CD4-positive, alpha-beta memory T cell (primary cell): ENCODE measurements at places on chromosomes 2 and 18.

- no peak overlapping the region for H3K4me3 ChIP-seq
- H3K36me3 ChIP-seq, result no peaks in the 10 kb centered on the region
- DNase-seq, result no peak
- peaks cover 12% of the 10 kb centered on the region for H3K4me1 ChIP-seq
Observed at GRCh38 chr2:9206991-9207640, 504 bp downstream of the ASAP2 start.

DNA sequence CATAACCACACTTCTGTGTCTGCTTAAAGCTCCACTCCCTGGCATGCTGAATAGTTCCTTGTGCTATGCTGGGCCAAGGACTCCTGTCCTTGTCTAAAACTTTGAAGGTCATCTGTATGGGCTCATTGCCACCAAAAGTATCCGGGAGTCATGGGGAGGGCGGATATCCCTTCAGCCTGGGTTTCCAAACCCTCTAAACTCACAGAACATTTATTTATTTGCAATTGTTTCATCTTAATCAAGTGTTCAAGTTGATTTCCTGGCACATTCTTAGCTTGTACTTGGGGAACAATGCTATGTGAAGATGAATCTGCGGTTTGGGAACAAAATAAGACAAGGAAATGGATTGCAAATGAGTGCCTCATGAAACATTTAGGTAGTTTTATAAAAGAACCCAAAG is 1.8 kb downstream of the NOSTRIN start:
- H3K36me3 ChIP-seq, result no peaks in the 10 kb centered on the region
- H3K27ac ChIP-seq, result no peak overlapping the region
- H3K27me3 ChIP-seq, result no peaks in the 10 kb centered on the region
- no peaks in the 10 kb centered on the region for H3K4me1 ChIP-seq

DNA sequence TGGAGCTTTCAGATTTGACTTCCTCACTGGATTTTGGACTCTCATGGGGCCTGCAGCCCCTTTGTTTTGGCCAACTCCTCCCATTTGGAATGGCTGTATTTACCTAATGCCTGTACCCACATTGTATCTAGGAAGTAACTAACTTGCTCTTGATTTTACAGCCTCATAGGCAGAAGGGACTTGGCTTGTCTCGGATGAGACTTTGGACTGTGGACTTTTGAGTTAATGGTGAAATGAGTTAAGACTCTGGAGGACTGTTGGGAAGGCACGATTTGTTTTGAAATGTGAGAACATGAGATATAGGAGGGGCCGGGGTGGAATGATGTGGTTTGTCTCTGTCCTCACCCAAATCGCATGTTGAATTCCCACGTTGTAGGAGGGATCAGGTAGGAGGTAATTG is 233.4 kb upstream of the GALNT5 start:
- H3K27ac ChIP-seq, result no peak overlapping the region
- no peak overlapping the region for H3K4me3 ChIP-seq
- no peaks in the 10 kb centered on the region for H3K4me1 ChIP-seq

DNA sequence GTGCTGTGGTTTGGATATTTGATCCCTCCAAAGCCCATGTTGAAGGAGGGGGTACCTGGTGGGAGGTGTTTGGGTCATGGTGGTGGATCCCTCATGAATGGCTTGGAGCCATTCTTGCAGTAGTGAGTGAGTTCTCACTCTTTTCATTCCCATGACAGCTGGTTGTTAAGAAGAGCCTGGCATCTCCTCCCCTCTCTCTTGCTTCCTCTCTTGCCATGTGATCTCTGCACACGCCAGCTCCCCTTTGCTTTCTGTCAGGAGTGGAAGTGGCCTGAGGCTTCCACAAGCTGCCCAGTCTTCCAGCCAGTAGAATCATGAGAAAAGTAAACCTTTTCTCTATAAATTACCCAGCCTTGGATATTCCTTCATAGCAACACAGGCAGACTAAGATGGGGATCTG is 8.6 kb downstream of the ADD2 start:
- H3K27me3 ChIP-seq, result no peaks in the 10 kb centered on the region
- no peaks in the 10 kb centered on the region for H3K36me3 ChIP-seq
- DNase-seq, result no peak

GRCh38 chr2:215579809-215580208 is 143.9 kb upstream of the FN1 start:
- H3K27me3 ChIP-seq, result no peaks in the 10 kb centered on the region
- no peak overlapping the region for H3K4me3 ChIP-seq
- H3K36me3 ChIP-seq, result no peaks in the 10 kb centered on the region
- no peak for DNase-seq

DNA sequence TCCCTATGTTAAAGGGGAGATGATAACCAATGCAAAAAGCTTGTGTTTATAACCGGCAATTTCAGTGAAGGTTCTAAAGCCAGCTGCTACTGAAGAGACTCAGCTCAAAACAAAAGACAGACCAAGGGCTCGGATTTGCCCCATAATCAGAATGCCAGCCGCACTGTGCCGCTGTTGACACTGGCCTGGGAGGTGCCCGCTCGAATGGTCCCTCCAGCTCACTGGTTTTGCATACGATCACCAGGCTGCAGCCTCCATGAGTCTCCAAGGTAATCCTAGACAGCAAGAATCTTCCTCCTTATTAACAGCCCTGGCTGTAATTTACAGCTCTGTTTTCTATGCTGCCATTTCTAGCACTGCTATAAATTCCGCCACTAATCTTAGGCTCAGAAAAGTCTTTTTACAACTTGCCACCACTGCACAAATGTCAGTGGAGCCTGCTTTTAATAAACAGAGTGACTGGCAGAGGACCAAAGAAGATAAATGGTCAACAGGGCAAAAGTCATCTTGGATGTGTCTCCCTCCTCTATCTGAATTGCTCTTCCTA is 155.7 kb upstream of the SH3BP4 start:
- no peaks in the 10 kb centered on the region for H3K4me1 ChIP-seq
- H3K27me3 ChIP-seq, result no peaks in the 10 kb centered on the region
- H3K36me3 ChIP-seq, result no peaks in the 10 kb centered on the region
- H3K4me3 ChIP-seq, result no peak overlapping the region
- H3K27ac ChIP-seq, result no peak overlapping the region

- no peaks in the 10 kb centered on the region for H3K27me3 ChIP-seq
- H3K36me3 ChIP-seq, result peaks cover 3% of the 10 kb centered on the region
- DNase-seq, result no peak
- H3K27ac ChIP-seq, result no peak overlapping the region
- H3K4me1 ChIP-seq, result no peaks in the 10 kb centered on the region
Observed at GRCh38 chr2:24771764-24772586, 21.2 kb downstream of the PTRHD1 start.

- no peak overlapping the region for H3K4me3 ChIP-seq
- no peaks in the 10 kb centered on the region for H3K27me3 ChIP-seq
- no peaks in the 10 kb centered on the region for H3K36me3 ChIP-seq
- H3K27ac ChIP-seq, result no peak overlapping the region
Observed at GRCh38 chr2:36466135-36466534, 110.6 kb downstream of the CRIM1 start.

GRCh38 chr2:201953880-201954279 is 79.8 kb upstream of the FZD7 start:
- no peak overlapping the region for H3K4me3 ChIP-seq
- no peak for DNase-seq
- H3K27me3 ChIP-seq, result no peaks in the 10 kb centered on the region
- no peaks in the 10 kb centered on the region for H3K4me1 ChIP-seq
- H3K36me3 ChIP-seq, result no peaks in the 10 kb centered on the region
- H3K27ac ChIP-seq, result no peak overlapping the region

DNA sequence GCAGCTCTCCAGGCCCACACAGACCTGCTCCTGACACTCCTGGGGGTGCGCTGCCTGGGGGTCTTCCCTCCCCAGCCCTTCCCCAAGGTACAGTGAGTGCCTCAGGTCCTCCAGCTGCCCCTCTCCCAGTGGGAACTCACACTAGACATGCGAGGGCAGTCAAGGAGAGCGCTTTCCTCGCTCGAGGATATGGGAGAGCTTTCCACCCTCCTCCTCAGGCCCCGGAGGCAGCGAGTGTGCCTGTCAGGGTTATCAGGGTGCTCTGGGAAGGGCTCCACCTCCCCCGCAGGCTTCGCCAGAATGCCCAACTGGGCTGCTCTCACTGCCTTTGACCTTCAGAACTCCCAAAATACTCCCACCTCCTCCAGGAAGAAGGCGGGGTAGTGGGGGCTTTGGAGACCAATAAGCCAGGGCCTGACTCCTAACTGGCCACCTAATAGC is 85.7 kb upstream of the LAPTM4A start:
- no peak overlapping the region for H3K27ac ChIP-seq
- no peaks in the 10 kb centered on the region for H3K27me3 ChIP-seq
- DNase-seq, result no peak
- no peak overlapping the region for H3K4me3 ChIP-seq
- H3K36me3 ChIP-seq, result no peaks in the 10 kb centered on the region

- H3K4me3 ChIP-seq, result no peak overlapping the region
- H3K27ac ChIP-seq, result no peak overlapping the region
- H3K27me3 ChIP-seq, result peaks cover 5% of the 10 kb centered on the region
- H3K36me3 ChIP-seq, result no peaks in the 10 kb centered on the region
- H3K4me1 ChIP-seq, result peaks cover 12% of the 10 kb centered on the region
Observed at GRCh38 chr2:70558195-70558808, 4.7 kb upstream of the TGFA start.

- no peaks in the 10 kb centered on the region for H3K36me3 ChIP-seq
- H3K4me1 ChIP-seq, result no peaks in the 10 kb centered on the region
- no peak overlapping the region for H3K4me3 ChIP-seq
Observed at GRCh38 chr2:15253247-15253646, 307.9 kb downstream of the NBAS start.

GRCh38 chr2:54997826-54998225 is 52.4 kb downstream of the RTN4 start:
- no peak overlapping the region for H3K4me3 ChIP-seq
- H3K4me1 ChIP-seq, result peaks cover 72% of the 10 kb centered on the region
- H3K27ac ChIP-seq, result no peak overlapping the region
- H3K27me3 ChIP-seq, result no peaks in the 10 kb centered on the region
- H3K36me3 ChIP-seq, result no peaks in the 10 kb centered on the region

DNA sequence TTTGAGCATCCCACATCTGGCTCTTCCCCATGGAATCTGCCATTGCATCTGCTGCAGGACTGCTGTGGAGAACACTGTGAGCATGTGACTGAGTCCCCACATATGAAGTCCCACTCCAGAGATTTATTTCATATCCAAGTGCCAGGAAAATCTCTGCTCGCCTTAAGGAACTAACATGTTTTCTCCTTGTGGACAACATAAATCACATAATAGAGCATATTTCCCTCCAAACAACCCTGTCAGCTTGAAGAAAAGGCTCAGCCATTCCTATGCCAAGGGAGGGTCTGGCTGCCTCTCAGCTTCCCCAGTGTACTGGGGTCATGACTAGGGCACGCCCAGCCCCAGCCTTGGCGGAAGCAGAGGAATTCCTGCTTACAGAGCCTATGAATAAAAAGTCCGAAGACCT is 193.7 kb downstream of the DNER start:
- H3K4me1 ChIP-seq, result no peaks in the 10 kb centered on the region
- no peaks in the 10 kb centered on the region for H3K27me3 ChIP-seq

DNA sequence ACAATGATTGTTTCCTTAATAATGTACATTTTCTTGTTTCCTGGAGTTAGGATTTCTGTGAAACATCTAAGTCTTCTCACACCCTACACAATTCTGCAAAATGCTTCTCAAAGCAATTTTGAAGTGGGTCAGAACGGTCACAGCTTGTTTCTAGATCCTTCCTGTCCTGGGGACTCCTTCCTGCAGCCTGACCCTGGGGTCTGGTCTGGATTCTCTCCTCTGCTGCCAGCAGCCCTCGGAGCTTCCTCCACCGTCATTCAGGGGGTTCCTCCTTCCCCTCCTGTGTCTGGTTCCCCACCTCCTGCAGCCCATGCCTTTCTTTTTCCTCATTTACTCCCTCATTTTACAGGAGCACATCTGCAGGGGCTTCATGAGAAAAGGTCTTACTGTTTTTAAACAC is 322.1 kb downstream of the AGPS start:
- H3K27me3 ChIP-seq, result no peaks in the 10 kb centered on the region
- no peak overlapping the region for H3K27ac ChIP-seq
- H3K4me1 ChIP-seq, result no peaks in the 10 kb centered on the region
- H3K4me3 ChIP-seq, result no peak overlapping the region
- no peaks in the 10 kb centered on the region for H3K36me3 ChIP-seq

DNA sequence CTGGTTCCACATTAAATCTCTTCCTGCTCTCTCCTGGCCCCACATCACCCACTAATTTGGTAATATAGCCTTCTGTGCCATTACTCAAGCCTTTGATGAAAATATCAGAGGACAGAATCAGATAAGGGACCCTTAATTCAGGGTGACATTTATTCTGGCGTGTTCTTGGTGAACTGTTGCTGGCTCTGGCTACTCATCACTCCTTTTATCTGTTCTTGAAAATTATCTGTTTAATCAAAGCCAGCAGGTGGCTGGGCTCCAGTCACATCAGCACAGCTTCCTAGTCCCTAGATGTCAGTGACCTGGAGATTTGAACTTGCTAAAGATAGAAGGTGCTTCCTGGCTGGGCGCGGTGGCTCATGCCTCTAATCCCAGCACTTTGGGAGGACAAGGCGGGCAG is 26.9 kb upstream of the SLC35F6 start:
- no peak overlapping the region for H3K4me3 ChIP-seq
- no peaks in the 10 kb centered on the region for H3K4me1 ChIP-seq
- no peaks in the 10 kb centered on the region for H3K36me3 ChIP-seq
- H3K27ac ChIP-seq, result no peak overlapping the region

GRCh38 chr2:230155359-230155758 is 64.4 kb downstream of the SP110 start:
- no peak for DNase-seq
- H3K4me1 ChIP-seq, result peaks cover 7% of the 10 kb centered on the region
- no peak overlapping the region for H3K27ac ChIP-seq
- H3K27me3 ChIP-seq, result no peaks in the 10 kb centered on the region
- no peaks in the 10 kb centered on the region for H3K36me3 ChIP-seq
- H3K4me3 ChIP-seq, result no peak overlapping the region

- no peaks in the 10 kb centered on the region for H3K36me3 ChIP-seq
- no peaks in the 10 kb centered on the region for H3K27me3 ChIP-seq
- no peak overlapping the region for H3K4me3 ChIP-seq
- H3K4me1 ChIP-seq, result no peaks in the 10 kb centered on the region
Observed at GRCh38 chr2:54348646-54349045, 92.6 kb upstream of the TSPYL6 start.

- H3K27ac ChIP-seq, result no peak overlapping the region
- no peaks in the 10 kb centered on the region for H3K36me3 ChIP-seq
- DNase-seq, result no peak
- H3K4me1 ChIP-seq, result no peaks in the 10 kb centered on the region
- H3K27me3 ChIP-seq, result no peaks in the 10 kb centered on the region
Observed at GRCh38 chr2:40329739-40330030, 122.2 kb downstream of the SLC8A1 start.

DNA sequence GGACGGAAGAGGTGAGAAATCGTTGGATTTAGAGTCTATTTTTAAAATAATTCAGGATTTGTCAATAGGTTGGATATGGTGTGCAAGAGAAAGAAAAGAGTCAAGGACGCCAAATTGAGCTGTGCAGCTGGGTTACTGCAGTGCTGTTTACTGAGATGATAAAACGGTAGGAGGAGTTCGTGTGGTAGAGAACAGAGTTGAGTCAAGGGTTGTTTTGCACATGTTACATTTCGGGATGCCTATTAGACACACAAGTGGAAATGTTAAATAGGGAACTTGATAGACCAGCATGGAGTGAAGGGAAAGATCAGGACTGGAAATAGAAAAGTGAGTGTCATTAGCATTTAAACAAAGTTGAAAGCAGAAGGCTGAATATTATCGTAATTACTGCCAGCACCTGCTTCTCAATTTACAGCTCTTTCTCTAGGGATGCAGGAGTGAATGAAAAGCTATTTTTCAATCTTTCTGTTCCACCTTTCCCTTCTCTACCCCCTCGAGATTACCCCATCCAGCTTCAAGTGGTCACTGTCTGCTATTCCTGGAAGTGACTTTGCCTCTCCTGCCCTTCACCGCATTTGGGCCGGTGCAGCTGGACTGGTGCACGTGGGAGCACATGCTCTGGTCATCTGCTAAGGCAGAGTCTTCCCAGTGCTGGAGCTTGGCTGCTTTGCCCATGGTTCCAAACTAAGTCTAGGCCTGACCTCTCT is 30.3 kb downstream of the GPR75 start:
- H3K27ac ChIP-seq, result no peak overlapping the region
- no peaks in the 10 kb centered on the region for H3K36me3 ChIP-seq
- no peak for DNase-seq
- no peak overlapping the region for H3K4me3 ChIP-seq
- H3K27me3 ChIP-seq, result no peaks in the 10 kb centered on the region
- no peaks in the 10 kb centered on the region for H3K4me1 ChIP-seq
